ENCODE measurements at places on chromosomes 2 and 18. TPM values are rescaled to one million over a fixed set of nuclear protein-coding genes. Genes with fewer than 3 reads are reported as not detected.

GRCh38 chr2:104853534-104854497 is at the start of gene POU3F3:
TSS of gene POU3F3 (plus strand) at chr2:104854115. CDS start at chr2:104855511, 1,396 bp downstream.
- no peak for DNase-seq

Gene NDC80
- total RNA-seq = 3.7 TPM

- DNase-seq = no peak
Observed at GRCh38 chr2:203722411-203722810, 16.0 kb downstream of the CD28 start.

Gene CCDC102B
- 5.7 TPM for total RNA-seq

DNA sequence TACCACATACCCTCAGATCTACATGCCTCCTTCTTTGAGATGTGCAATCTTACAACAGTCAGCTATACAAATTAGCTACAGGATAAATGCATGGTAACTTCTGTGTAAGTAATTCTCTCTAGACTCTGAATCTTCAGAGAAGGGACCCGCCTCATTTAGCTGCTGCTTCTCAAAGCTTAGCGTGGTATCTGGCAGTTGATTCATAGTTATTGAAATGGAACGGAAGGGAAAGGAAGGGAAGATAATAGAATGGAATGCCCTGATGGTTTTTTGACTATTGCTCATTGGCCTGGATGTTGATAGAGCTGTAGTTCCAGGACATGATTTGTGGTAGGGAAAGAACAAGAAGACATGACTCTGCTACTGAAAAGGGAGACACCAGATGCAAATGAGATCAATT is 498.1 kb upstream of the CRIM1 start:
- DNase-seq = no peak

Gene CFAP65
- total RNA-seq = not detected

Gene MOGAT1
- total RNA-seq = not detected

Gene HOXD1
- 1.8 TPM for total RNA-seq

DNA sequence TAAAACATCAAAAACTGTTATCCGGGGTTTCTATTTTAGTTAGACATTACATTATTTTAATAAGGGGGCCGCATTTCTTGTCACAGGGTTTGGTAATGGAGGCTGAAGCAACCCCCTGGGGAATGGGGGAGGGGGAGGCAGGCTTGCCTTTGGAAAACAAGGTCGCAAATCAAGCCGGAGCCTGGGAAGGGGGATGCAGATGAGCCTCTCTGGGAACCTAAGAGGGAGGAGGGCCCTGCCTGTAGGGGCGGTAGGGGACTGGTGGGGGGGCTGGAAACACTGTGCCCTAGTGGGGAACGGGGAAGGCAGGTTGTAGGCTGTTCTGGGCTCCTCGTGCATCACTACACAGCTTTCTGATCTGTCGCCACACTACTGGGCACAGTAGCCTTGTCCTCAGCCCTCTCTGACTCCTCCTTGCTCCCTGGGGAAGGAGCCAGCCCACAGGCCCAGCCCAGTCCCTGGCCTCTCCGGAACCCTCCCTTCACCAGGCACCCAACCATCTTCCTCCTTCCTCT is 170.2 kb upstream of the SMAD2 start:
- DNase-seq = no peak

Gene HRH4
- not detected for total RNA-seq

GRCh38 chr2:236646871-236647270 is 77.2 kb downstream of the ACKR3 start:
- DNase-seq = no peak

GRCh38 chr2:47867205-47867604 is 39.1 kb downstream of the FBXO11 start:
- DNase-seq = no peak

All from tibial nerve (tissue), 4 donors.